ENCODE measurements at places on chromosomes 2 and 18.

DNA sequence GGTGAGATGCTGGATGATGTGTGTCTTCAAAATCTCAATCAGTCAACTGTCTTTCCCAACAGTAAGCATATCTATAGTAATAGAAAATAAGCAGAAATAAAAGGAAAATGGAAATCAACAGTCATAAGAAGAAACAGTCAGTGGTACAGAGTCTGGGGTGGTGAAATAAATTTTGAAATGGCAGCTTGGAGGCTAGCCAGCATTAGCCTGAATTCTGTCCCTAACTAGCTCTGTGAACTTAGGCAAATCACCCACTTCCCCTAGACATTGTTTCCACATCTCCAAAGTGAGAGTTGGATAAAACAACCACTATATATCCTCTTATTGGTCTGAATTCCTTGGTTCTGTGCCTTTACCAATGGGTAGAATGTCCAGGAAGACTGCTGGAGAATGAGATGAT lies 189.7 kb upstream of the REV1 start:
- no peak for DNase-seq

- DNase-seq: no peak
Measured at GRCh38 chr2:118310681-118311429, 222.6 kb downstream of the INSIG2 start.

GRCh38 chr2:3738454-3738853 lies 35.1 kb downstream of the DCDC2C start:
- no peak for DNase-seq

DNA sequence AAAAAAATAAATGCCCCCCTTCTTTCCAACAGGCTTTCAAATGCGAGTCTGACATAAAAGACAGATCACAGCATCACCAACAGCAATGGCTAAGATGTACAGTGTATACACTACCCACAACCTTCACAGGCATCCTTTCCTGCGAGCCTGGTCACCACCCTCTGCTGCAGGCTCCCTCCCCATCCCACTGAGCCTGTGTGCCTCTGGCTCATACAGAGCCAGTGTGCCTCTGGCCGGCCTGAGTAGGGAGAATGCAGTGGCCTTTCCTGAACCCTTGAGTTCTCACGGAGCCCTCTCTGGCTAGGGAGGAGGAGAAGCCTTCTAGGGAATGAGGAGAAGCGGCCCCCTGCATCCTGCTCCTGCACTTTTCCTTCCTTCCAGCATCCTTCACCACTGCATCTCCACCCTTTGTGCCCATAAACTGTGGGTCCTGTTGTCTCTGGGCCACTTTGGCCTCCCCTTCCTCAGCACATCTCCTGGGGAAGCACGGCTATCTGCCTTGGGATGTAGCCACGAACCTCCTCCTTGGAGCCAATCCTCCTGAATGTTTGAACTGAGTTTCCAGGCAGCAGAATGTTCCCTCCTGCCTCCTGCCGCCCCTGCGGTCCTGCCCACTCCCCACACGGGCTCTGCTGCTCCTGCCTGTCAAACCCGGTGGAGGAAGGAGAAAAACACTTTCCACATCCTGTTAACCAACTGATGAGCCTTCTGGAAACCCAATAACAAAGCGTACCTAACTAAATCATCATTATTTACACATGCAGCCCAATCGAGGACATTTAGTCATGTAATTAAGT lies 22.5 kb downstream of the GYPC start:
- DNase-seq: no peak

- DNase-seq: no peak
Measured at GRCh38 chr18:68725346-68725745, 10.4 kb upstream of the TMX3 start.
